Renal cortex interstitium (tissue), 15 donors: ENCODE measurements at places on chromosomes 12 and 14.

DNA sequence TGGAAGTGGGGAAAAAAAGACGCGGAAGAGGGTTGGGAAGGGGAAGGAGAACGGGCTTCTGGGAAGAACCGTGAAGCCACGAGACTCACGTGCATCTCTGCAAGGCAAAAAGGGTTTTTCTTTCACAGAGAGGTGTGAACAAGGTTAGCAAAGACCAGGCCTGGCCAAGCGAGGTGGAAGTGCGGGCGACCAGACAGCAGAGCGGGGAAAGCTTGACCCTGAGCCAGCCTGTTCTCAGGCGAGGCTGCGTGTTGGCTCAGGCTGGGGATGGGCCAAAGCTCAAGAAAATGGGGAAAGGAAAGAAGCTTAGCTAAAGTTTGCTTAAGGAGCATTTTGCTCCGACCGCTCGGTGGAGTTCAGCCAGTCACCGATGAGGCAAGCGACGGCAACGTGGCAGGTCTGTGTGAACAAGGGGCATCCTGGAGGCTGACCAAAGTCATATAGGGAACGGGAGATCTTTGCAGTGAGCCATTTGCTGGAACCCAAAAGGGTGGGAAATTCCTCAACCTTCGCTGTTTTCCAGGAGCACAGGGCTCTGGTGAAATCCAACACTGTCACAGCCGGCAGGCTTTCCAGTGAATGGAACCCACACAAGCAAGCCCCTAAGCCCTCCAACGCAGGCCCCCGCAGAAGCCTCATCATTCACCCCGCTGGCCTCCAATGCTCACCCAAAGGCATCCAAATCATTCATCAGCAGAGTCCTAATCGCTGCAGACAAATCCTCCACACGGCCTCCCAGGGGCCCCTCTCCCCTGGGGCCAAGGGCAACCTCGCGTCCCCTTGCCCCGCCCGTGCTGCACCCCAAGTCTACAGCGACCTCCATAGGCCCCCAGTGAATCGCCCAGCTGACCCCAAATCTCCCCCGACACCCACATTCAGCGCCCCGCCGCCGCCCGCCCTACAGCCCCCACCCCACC is 754 bp downstream of the ZNF605 start:
- peak; percentile 31 for DNase-seq

- no peak for DNase-seq
Observed at GRCh38 chr12:50859621-50860310, 17.0 kb downstream of the TMPRSS12 start.

GRCh38 chr14:73878436-73878835 is 8.2 kb upstream of the ZNF410 start:
- DNase-seq: no peak

DNA sequence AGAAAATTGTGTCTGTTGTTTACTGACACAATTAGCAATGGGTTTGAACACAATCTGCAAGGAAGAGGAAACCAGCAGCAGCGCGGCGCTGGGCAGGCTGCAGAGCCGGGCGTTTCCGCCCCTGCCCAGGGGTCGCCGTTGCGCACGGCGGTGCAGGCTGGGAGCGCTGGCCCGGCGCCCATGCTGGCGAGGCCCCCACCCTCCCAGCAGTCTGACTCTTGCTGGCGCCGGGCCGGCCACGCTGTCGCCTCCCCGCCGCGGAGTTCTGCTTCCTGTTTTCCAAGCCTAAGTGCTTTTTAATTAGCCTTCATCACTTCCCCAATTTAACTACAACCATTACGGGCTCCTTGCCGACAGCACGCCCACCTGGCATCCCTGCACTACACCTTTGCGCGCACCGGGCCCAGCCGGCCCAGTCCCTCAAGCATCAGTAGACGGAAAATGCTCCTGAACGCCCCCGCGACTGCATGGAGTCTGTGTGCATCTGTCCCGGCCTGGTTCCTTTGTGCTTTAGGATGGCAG is 212.1 kb downstream of the GXYLT1 start:
- DNase-seq: peak; percentile 68

DNA sequence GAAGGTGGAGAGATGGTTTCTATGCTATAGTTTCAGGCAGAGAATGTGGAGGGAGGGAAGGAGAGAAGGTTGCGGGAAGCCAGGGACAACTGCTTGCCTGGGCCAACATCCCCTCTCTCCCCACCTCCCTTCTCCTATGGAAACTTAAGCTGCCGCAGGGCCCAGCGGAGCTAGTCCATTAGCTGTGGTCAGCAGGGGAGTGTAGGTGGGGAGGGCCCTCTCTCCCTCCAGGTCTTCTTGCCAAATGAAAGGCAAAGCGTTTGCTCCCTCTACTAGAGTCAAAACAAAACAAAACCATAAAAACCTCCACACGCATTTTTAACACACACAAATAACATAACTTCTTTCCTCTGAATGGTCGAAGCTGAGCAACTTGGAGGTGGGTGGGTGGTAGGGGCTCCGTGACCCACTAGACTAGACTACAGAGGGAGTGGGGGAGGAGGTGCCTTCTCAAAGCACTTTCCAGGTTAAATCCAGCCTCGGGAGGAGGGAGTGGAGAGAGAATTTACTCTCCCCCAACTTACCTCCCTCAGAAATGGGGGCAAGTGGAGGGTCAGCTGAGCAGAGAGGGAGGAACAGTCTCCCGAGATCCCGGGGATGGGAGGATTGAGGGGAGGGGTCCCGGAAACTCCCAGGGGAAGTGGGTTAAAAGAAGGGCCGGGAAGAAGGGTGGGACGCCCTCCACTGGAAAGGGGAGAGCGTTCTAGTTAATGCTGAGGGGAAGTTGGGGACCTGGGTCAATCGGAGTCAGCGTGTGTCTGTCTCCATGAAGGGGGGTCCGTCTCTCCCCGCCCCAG is 4.6 kb upstream of the CACNB3 start:
- no peak for DNase-seq

GRCh38 chr12:203462-204260 is 10.3 kb downstream of the SLC6A12 start:
- no peak for DNase-seq

GRCh38 chr14:20400965-20401593 is 12.2 kb downstream of the TEP1 start:
- DNase-seq: no peak

GRCh38 chr12:113874999-113875561 is 91.0 kb downstream of the RBM19 start:
- DNase-seq: no peak

DNA sequence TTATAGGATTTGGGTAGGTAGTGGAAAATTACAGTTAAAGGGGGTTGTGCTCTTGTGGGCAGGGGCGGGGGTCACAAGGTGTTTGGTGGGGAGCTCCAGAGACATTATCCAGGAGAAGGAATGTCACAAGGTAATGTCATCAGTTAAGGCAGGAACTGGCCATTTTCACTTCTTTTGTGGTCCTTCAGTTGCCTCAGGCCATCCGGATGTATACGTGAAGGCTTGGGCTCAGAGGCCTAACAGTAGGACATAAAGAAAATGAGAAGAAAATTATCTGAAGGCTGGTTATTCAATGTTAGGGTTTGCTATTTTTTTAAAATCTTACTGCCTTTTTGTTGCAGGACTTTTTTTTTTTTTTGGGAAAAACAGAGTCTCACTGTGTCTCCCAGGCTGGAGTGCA is 2.5 kb upstream of the PSEN1 start:
- DNase-seq: no peak
